ENCODE measurements at places on chromosomes 7 and 10.

GRCh38 chr7:69739190-69739589, 140.9 kb downstream of the AUTS2 start:
- no peak for DNase-seq

DNA sequence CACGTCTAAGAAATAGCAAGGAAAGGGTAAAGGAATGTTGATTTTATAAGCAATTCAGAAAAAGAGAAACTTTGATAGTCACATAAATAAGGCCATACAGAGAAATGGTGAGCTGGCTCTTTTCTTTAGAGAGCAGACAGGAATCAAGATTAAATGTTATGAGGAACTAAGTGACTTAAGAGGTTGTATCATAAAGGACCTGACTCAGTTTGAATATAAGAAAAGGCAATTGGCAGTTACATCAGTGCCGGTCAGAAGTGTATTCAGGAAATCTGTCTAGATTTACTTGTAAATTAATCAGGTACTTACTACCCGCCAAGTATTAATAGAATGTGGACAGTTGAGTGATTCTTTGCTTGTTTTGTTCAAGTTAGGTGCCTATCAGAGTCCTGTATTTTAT, 2.1 kb downstream of the MRPL32 start:
- no peak for DNase-seq

GRCh38 chr7:133859871-133860450, 267.2 kb upstream of the LRGUK start:
- no peak for DNase-seq

DNA sequence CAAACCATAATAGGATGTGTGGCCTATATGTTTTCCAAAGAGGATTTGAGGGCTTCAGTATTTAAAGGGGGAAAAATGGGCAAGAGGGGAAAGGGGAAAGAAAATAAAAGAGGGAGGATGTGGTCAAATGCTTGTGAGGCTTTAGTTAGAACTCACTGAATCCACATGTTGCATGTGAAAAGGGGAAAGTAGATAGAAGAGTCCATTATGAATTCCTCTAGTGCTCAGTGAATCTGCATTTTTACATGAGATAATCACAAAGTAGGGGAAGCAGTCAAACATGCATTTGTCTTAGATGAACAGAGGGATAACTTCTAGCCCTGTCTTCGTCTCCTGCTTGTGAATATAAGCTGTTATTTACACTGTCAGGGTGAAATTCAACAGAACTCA, 24.6 kb upstream of the AKAP9 start:
- DNase-seq, result no peak

GRCh38 chr10:47415520-47416304, 31.6 kb upstream of the ZNF488 start:
- no peak for DNase-seq

- no peak for DNase-seq
Measured at GRCh38 chr10:22252224-22252800, 34.5 kb upstream of the EBLN1 start.

GRCh38 chr7:55309040-55309991, 55.8 kb upstream of the LANCL2 start:
- peak; percentile 22 for DNase-seq

DNA sequence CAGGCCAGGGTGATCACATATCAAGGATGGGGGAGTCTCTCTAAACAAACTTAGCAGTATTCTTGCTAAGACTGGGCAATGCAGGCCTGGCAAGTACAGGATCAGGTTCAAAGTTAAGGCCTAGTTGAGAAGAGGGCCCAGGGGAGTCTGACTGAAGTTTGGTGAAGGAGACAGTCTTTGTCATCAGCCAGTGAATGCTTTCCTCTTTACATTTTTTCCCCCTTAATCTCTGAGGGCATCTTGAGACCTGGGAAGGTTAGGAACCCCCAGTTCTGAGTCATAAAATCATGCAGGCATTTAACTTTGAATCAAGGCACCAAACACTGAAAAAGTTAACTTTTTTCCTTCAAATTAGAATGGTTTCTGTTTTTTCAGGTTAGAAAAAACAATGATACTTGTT, 311.5 kb downstream of the REEP3 start:
- DNase-seq, result no peak

GRCh38 chr7:115924411-115924810, 106.2 kb downstream of the TFEC start:
- no peak for DNase-seq

DNA sequence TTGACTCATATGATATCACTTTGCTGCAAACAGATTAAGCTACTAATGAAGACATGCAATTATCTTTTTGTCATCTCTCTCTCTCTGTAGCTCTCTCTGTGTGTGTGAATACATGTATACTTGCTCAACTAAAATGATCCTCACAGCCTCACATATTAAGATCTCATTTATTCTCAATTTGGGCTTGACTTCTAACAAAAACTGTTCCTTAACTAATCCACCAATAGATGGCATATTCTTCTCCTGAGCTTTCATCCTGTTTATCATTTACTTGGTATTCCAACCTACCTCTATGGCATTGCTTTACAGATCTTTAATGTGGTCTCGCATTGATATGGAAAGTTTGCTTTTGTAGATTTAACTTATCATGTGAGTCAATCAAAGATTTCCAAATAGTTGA, 540.4 kb downstream of the CNTNAP2 start:
- no peak for DNase-seq

DNA sequence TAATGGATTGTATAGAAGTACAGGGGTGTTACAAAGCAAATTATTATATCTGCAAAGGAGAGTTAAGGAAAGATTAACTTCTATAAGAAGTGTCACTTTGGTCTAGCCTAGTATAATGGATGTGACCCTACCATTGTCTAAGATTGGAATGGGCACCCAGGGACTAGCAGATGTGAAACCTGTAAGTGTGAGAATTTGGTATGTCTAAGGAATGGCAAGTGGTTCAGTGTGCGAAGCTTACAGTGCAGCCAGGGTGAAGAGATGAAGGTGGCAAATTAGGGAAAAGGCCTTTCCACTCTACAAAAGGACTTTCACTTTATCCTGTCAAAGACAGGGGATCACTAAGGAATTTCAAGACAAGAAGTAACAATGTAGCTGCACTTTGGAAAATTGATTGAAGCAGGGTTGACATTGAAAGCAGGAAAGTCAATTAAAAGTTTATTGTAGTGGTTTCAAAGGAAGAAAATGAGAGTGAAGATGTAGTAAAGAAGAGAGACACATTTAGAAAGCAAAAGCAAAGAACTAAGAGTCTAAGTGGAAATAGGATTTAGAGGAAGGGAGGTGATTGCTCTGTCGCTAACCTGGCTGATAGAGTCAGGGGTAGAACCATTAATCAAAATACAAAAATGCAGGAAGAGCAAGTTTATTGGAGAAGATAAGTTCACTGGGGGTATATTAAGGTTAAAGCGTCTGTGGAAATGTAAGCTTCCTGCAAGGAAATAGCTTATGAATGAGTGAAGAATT, 47.4 kb downstream of the KCND2 start:
- DNase-seq, result no peak

DNA sequence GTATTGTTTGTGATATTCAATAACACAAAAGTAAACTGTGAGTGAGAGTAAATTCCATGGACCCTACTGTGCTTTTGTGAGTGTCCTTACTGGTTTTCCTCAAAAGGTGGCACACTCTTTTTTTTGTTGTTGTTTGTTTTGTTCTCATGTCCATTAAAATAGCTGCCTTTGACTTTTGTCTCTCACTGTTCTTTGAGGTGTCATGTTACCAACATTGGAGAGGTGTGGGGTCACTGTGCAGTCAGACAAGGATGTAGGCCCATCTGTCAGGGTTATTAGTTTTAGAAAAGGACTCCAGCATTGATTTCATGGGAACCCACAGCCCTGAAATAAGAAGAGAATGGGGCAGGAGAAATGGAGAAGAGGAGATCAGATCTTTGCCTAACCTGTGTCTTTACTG, 383.1 kb downstream of the SORCS3 start:
- no peak for DNase-seq

GRCh38 chr10:6776170-6776569, 196.1 kb upstream of the PRKCQ start:
- DNase-seq, result no peak
